Breast epithelium (tissue), 4 donors: ENCODE measurements at places on chromosomes 5 and 9. TPM values are rescaled to one million over a fixed set of nuclear protein-coding genes. Genes with fewer than 3 reads are reported as not detected.
A peak's percentile ranks its signal among the peaks of the same experiment; 100 is the strongest.

Gene CYFIP2
- 6.2 TPM for total RNA-seq

Gene SOWAHA
- total RNA-seq: 0.66 TPM

Gene ECM2
- 25.5 TPM for total RNA-seq

GRCh38 chr5:351921-352245 lies 30.4 kb downstream of the AHRR start:
- H3K4me1 ChIP-seq: no peaks in the 10 kb centered on the region
- H3K4me3 ChIP-seq: no peak overlapping the region
- H3K27ac ChIP-seq: no peak overlapping the region

DNA sequence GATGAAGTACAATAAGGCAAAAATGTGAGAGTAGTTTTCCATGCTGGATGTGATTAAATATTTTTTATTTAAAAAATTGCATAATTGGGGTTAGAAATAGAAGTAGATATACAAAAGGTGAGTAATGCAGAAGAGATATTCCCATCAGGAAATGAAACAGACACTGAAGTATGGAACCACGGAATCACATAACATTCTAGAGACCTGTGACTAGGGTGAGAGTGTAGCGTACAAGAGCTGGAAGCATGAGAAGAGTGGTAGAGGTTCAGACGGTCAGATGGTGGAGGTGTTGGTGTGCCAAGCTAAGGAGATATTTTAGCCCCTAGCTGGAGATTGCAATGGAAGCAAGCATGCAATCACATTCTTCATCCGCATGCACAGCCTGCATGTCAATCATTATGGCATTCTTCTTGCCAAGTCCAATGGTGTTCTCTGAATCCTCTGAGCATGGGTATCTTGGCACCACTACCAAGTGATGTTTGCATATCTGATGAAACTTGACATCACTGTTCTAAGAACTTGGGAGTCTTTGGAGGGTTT lies 587.8 kb downstream of the PSAT1 start:
- no peak overlapping the region for H3K27ac ChIP-seq
- H3K27me3 ChIP-seq: no peaks in the 10 kb centered on the region
- DNase-seq: no peak
- no peak overlapping the region for H3K4me3 ChIP-seq
- H3K4me1 ChIP-seq: no peaks in the 10 kb centered on the region

DNA sequence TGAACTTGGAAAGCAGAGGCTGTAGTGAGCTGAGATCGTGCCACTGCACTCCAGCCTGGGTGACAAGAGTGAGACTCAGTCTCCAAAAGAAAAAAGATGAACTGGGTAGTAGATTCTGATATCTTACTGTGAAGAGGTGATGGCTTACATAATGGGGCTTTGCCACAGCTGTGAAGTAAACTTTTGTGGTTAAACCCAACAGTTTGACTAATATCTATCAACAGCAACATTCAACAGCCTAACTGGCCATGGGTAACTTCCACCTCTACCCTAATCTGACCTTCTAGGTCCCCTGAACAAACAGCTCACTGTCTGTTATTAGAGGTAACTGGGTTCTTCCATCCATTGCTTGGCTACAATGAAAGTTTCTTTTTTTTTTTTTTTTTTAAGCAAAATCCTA lies 52.1 kb downstream of the TLE1 start:
- DNase-seq: no peak
- no peak overlapping the region for H3K27ac ChIP-seq
- no peaks in the 10 kb centered on the region for H3K4me1 ChIP-seq
- no peaks in the 10 kb centered on the region for H3K27me3 ChIP-seq
- H3K36me3 ChIP-seq: no peaks in the 10 kb centered on the region
- H3K4me3 ChIP-seq: no peak overlapping the region

DNA sequence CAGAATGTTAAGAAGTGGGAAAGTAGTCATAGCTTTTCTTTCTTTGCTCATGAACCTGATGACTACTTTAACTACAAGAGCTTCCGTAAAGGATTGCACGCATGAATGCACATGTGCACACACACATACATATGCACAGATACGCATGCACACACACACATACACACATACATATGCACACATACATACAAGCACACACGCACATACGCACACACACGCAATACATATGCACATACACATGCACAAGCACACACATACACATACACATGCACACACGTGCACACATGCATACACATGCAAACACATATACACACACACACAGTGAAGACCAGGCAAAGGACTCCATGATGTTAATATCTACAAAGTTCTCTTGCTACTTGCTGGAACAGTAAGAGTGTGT lies 22.9 kb downstream of the LSM11 start:
- H3K4me1 ChIP-seq: no peaks in the 10 kb centered on the region
- no peak for DNase-seq
- no peak overlapping the region for H3K4me3 ChIP-seq
- H3K36me3 ChIP-seq: no peaks in the 10 kb centered on the region
- H3K27ac ChIP-seq: no peak overlapping the region

GRCh38 chr9:130366072-130366471 lies 78.7 kb upstream of the ASS1 start:
- no peaks in the 10 kb centered on the region for H3K27me3 ChIP-seq
- H3K27ac ChIP-seq: no peak overlapping the region
- no peaks in the 10 kb centered on the region for H3K4me1 ChIP-seq
- H3K36me3 ChIP-seq: no peaks in the 10 kb centered on the region
- no peak overlapping the region for H3K4me3 ChIP-seq

Gene PCDHA4
- total RNA-seq: 0.64 TPM

DNA sequence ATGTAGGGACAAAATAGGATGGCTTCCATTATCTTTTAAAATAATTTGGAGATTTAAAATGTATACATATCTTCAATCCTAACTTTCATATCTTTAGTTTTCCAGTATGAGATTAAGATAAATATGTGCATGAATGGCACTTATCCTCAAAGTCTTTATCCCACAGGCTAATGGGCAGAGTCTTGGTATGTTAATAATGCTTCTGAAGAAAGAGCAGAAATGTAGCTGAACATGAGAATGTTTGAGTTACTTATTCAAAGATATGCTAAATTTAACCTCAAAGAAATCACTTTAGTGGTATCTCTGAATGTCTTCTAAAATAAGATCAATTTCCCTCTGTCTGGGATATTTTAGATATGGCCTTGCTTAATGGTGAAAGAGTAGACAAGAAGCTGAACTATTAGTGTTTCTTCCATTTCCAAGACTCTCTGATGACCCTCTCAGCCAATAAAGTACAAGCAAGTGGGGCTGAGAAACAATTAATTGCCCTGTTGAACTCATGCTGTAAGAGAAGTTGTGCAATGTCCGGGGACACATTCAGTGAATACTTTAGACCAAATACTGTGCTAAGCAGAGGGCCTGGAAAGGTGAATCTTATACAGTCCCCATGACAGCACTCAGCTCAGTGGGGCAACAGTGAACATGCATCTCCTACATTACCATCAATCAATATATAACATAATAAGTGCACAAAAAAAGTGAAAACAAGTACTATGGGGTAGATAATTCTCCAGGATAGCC lies 50.0 kb upstream of the ADAMTSL1 start:
- no peak overlapping the region for H3K4me3 ChIP-seq
- no peak for DNase-seq
- no peaks in the 10 kb centered on the region for H3K4me1 ChIP-seq
- H3K36me3 ChIP-seq: no peaks in the 10 kb centered on the region

Gene SREK1IP1
- 6.6 TPM for total RNA-seq

Gene PCDHB16
- total RNA-seq: 6.3 TPM

DNA sequence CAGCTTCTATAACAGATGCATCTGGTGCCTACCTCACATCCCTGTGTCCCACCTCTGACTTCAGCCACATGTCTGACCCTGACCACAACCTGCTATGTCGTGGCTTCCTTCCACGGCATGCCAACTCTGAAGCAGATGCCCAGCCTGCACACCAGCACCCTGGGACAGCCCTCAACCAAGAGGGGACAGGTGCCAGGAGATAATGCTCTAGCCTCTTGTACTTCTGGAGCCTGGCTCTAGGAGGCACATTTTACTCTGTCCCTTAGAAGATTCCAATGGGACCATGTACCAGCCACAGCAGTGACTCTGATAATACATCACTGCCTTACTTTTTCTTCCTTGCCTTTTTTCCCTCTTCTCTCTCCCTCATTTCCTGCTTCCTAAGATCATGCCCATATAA lies 51.4 kb downstream of the EBF1 start:
- no peak for DNase-seq
- no peaks in the 10 kb centered on the region for H3K4me1 ChIP-seq
- H3K27me3 ChIP-seq: no peaks in the 10 kb centered on the region
- peak overlapping the region; percentile 39 for H3K27ac ChIP-seq
- no peaks in the 10 kb centered on the region for H3K36me3 ChIP-seq
- H3K4me3 ChIP-seq: no peak overlapping the region

- no peaks in the 10 kb centered on the region for H3K36me3 ChIP-seq
- no peaks in the 10 kb centered on the region for H3K27me3 ChIP-seq
- no peak for DNase-seq
- H3K4me1 ChIP-seq: no peaks in the 10 kb centered on the region
- no peak overlapping the region for H3K4me3 ChIP-seq
Observed at GRCh38 chr5:102589661-102590060, 90.9 kb upstream of the SLCO6A1 start.

DNA sequence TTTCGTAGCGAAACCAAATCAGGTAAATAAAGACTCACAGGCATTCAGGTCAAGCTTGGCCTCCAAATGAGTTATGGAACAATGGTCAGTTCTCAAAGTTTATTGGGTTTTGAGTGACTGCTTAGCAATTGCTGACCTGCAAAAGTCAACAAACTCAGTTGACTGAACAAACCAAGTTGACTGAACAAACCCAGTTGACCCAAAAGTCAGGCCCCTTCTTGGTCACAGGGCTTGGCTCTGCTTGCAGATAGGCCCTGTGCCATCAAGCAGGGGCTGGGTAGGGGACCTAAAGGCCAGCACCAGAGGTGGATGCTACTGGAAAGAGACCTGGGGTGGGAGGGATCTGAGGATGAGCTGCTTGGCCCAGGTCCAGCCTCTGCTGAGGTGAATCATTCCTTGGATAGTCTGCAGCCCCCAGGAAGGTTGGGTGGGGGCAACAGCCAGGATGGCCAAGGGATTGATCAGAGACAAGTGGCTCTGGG lies 64.6 kb downstream of the GADD45G start:
- H3K4me3 ChIP-seq: no peak overlapping the region
- H3K4me1 ChIP-seq: no peaks in the 10 kb centered on the region
- H3K36me3 ChIP-seq: no peaks in the 10 kb centered on the region

DNA sequence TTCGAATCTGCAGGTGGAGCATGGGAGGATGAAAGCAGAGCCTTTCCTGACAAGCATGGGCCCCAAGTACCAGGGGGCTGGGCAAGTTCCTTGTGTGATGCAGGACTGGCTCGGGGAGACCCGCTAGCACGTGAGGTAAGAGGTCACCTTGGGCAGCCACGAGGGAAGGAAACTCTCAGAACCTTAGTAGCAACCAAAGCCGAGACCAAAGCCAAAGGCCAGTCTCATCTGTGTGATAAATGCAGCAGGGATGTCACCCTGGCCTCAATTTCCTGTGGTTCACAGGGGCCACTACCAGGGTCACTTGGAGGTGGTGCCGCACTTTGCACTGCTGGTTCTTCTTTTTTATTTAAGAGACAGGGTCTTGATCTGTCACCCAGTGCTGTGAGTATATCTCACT lies 39.5 kb downstream of the PRRT1B start:
- DNase-seq: no peak
- no peaks in the 10 kb centered on the region for H3K27me3 ChIP-seq
- no peak overlapping the region for H3K4me3 ChIP-seq
- no peak overlapping the region for H3K27ac ChIP-seq

Gene BSPRY
- total RNA-seq: 1.1 TPM

DNA sequence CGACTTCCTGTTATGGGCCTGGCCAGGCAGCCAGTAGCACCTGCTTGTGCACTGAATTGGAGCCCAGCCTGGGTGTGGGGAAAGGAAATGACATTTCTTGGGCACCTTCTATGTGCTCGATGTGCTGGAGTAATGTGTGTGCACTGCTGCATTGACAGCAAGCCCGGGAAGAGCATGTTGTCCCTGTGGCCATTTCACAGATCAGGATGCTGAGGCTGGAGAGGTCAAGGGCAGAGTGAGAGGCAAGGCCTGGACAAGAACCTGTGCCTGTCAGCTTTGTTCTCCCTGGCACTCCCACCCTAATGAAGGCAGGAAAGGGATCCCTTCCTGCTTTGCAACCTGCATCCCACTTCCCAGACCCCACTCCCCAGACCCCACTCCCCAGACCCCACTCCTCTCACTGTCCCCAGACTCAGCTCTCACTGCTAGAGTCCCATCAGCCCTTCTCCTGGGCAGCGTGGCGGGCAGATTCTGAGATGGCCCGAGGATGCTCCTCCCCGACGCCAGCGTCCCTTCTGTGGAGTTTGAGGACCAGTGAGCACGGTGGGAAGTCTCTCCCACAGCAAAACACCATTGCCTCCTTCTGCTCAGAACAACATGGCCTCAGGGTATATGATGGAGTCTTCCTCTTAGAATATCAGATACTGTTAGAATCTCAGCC lies 49.6 kb downstream of the BARX1 start:
- H3K36me3 ChIP-seq: no peaks in the 10 kb centered on the region
- no peak for DNase-seq
- no peaks in the 10 kb centered on the region for H3K27me3 ChIP-seq

GRCh38 chr5:159933531-159934485 lies 17.5 kb downstream of the ADRA1B start:
- no peak overlapping the region for H3K4me3 ChIP-seq
- no peaks in the 10 kb centered on the region for H3K4me1 ChIP-seq
- H3K27ac ChIP-seq: no peak overlapping the region
- no peaks in the 10 kb centered on the region for H3K36me3 ChIP-seq

DNA sequence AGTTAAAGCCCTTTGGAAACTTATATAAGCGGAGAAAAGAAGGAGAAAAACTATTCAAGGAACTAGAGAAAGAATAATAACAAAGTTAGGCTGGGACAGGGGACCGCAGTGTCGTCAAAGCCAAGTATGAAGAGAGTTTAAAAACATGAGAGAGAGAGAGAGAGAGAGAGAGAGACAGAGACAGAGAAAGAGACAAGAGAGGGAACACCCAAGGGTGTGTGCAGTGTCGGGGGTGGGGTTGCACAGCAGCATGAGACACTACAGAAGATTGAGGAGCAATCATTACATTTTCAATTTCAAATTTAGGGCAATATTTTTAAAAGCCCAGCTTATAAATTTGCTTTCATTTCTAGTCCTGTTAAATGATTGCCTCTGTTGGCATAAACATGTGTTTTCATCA lies 74.3 kb downstream of the NNT start:
- no peak overlapping the region for H3K27ac ChIP-seq
- no peak overlapping the region for H3K4me3 ChIP-seq
- no peaks in the 10 kb centered on the region for H3K4me1 ChIP-seq
- H3K27me3 ChIP-seq: no peaks in the 10 kb centered on the region
- no peaks in the 10 kb centered on the region for H3K36me3 ChIP-seq
- no peak for DNase-seq
